GM06990 (cell line): ENCODE measurements at places on chromosomes 1 and 21.
A peak's percentile ranks its signal among the peaks of the same experiment; 100 is the strongest.

GRCh38 chr1:93349231-93350135 is 3.8 kb downstream of the DR1 start:
- DNase-seq: no peak

GRCh38 chr1:179168536-179168935 is 60.9 kb downstream of the ABL2 start:
- DNase-seq: no peak

GRCh38 chr1:208047476-208047934 is 136.6 kb upstream of the CD34 start:
- DNase-seq: no peak

DNA sequence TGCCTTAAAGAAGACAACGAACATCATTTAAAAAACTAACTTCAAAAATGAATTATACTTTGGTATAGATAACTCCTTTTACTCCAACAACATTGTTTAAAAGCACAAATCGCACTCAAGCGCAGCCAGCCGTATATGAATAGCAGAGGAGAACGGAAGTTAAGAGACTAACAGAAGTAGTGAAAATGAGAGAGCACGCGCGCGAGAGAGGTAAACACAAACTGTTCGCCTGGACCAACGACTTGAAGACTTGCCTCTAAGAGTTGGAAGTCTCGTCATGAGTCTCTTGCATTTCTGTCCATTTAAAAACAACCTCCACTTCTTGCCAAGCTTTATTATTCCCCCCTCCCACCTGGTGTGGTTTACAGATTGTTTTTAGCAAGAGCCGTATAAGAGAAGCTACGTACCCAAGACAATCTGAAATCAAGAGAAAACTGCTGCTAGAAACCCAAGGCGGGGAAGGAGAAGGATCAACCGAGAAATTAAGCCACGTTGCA is 479 bp downstream of the SELENOF start:
- DNase-seq: peak; percentile 39

- DNase-seq: no peak
These were observed 84.3 kb downstream of the ROR1 start for GRCh38 chr1:63858153-63858552.

- no peak for DNase-seq
These were observed 27.5 kb downstream of the HUNK start for GRCh38 chr21:31900121-31900895.

GRCh38 chr1:115545791-115546733 is 95.7 kb upstream of the VANGL1 start:
- DNase-seq: no peak

- DNase-seq: no peak
These were observed 2.9 kb upstream of the ASPM start for GRCh38 chr1:197149340-197149739.
